NCI-H187 treated with DMSO at 0.1 percent for 48 hours (cell line): ENCODE measurements at places on chromosomes 6 and 20.
A peak's percentile ranks its signal among the peaks of the same experiment; 100 is the strongest.

DNA sequence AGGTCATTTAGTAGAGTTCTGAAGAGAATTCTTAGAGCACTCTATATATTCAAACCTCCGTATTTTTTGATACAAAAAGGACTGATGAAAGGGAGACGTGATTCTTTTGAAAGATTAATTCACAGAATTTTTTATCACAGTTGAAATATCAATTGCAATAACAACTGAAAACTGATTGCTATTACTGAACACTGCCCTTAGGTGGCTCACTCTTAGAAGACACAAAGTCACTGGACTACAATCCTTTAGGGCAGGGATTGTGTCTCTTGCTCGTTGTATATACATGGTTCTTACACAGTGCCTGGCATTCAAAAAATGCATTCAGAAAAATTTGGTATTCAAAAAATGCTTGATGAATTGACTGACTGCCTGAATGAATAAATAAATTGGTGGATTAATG is 17.1 kb upstream of the CALHM6 start:
- DNase-seq: no peak

- DNase-seq: no peak
These were observed 140.8 kb downstream of the SLC16A10 start for GRCh38 chr6:111228094-111228493.

DNA sequence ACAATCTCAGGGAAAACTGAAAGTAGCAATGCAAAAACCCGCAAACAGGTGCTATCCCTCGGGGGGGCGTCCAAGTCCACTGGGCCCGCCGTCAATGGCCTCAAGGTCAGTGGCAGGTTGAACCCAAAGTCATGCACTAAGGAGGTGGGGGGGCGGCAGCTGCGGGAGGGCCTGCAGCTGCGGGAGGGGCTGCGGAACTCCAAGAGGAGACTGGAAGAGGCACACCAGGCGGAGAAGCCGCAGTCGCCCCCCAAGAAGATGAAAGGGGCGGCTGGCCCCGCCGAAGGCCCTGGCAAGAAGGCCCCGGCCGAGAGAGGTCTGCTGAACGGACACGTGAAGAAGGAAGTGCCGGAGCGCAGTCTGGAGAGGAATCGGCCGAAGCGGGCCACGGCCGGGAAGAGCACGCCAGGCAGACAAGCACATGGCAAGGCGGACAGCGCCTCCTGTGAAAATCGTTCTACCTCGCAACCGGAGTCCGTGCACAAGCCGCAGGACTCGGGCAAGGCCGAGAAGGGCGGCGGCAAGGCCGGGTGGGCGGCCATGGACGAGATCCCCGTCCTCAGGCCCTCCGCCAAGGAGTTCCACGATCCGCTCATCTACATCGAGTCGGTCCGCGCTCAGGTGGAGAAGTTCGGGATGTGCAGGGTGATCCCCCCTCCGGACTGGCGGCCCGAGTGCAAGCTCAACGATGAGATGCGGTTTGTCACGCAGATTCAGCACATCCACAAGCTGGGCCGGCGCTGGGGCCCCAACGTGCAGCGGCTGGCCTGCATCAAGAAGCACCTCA is 166.3 kb downstream of the DTNBP1 start:
- no peak for DNase-seq

- no peak for DNase-seq
These were observed 5.1 kb upstream of the MBOAT1 start for GRCh38 chr6:20217324-20217855.

DNA sequence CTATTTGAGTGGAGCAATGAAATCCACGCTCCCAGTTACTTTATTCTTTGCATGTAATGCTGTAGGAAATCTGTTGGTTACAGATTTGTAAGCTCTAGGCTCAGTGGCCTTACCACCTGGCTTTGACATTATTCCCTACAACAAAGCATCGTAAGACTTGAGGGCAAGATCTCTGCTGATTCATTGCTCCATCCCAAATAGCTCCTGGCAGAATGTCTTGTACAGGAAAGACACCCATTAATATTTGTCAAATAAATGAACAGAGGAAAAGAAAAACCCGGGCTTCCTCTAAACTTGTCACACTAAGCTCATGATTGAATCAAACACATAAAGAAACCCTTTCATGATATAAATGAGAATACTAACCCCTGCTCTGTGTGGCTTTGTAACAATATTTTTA is 357.5 kb upstream of the RNF217 start:
- DNase-seq: no peak

DNA sequence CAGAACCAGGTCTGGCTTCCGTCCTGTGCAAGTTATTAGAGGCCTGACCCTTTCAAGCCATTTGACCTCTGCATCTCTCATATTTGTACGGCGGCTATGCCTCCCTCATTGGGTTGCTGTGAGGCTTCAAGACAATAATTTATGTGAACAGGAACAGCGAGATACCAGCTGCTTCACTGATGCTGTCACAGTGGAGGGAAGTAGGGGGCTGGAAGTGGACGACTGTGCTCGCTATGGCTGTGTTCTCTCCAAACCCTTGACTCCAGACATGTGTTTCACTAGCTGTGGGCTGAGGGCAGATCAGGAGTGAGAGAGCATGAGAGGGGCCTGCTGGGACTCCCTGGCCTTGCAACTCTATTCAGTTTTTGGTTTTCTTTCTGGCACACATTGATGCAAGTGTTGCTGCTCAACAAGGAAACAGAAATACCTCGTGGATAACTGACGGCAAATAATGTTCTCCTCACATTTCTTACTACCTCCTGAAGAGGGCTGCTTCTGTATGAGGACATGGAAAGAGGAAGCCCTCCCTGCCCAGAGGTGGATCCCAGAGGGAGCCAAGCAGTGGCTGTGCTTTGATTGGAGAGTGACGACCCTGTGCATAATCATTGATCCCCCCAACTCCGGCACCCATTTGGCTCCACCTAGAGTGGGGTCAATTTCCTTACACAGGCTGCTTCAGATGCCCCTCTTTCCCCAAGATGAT is 34.7 kb upstream of the SCP2D1 start:
- DNase-seq: no peak

GRCh38 chr6:135657207-135657606 is 159.7 kb upstream of the AHI1 start:
- DNase-seq: peak; percentile 76

DNA sequence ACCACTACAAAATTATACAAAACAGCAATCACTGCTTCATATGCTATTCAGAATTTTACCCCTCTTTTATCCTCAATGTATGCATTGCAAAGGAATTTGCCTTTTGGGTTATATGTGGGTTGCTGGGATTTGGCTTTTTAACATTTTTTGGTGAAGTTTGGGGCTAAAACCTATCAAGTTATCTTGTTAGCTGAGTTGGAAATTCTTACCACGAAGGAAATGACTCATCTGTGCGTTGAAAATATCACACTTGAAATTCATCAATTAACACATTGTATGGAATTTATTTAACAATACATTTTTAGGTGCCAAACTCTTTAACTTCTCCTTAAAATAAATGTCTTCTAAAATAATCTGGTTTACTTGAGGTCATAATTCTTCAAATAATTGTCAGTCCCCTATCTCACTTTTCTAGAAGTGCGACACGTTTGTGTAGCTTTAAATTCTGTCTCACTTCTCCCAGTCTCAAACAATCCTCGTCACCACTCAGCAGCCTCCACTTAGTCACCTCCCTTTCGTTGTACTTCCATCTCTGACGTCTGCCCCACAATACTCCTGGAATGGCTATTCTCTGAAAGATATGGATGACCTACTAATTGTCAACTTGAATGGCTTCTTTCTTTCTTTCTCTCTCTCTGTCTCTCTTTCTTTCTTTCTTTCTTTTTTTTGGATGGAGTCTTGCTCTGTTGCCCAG is 88.5 kb downstream of the PHACTR1 start:
- no peak for DNase-seq

DNA sequence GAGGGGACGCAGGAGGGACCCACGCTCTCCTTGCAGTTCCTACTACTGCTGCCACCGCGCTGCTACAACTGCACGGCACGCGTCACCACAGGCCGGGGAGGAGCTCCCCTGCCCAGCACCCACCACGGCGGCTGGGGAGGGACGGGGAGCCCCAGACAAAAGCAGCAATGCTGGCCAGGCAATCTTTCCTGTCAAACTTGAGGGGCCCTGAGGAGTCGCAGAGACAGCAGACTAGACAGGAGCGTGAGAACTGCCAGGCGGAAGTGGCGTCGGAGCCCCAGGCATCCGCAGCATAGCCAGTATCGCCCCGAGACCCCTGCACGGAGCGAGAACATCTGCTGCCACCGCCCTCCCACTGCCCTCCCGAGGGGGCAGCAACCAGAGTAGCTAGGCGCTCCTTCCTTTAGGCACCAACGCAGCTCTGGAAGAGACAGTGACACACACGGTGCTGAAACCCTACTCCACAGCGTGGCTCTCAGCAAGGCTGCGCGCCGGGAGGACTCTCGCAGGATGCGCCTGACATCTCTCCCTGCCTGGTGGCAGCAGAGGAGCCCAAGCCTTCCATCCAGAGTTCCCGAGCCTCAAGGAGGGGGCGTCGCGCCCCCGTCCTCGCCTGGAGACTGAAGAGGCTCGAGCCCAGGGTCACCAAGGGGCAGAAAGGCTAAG is 2.2 kb downstream of the TAF4 start:
- no peak for DNase-seq

- peak; percentile 88 for DNase-seq
These were observed 50.7 kb upstream of the PLCG1 start for GRCh38 chr20:41086402-41087324.

DNA sequence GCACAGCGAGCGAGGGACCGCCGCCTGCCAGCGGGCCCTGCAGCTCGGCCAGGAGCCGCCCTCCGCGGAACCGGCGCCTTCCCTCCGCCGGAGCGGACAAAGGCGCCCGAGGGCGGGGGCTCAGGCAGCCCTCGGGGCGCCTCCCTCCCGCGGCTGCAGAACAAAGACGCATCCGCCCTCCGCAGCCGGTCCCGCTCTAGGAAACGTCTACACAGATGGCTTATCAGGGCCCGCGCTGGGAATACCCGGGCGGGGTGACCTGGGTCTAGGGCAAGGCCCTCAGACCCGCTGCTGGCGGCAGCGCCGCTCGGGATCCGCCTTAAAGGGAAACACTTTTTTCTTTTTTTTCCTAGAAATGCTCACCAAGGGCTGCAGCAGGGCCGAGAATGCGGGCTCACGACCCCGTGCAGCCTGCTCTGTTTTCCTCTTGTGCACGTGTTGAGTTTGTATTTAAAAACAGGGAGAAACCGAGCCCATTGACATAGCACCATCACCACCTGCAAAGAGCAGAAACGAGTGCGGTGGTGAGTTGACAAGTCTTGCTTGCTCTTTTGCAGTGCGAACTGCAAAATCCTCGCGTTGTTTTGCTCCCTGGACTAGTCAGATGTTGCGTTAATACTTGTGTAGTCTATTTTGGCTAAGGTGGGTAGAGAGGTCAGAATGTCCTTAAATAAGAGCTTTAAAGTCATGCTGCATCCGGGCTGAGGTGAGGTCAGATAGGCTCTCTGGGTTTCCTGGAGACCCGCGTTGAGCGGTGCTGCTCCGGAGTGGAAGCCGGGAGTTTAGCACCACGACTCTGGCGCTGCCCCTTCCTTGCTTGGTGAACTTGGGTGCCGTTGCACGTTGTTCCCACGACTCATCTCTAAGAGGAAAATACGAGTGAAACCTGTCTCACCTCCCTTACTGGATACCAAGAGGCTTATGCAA is 1.1 kb upstream of the RPS6KA2 start:
- no peak for DNase-seq

- DNase-seq: peak; percentile 43
These were observed 26.8 kb upstream of the RPP40 start for GRCh38 chr6:5030596-5031136.

- no peak for DNase-seq
These were observed 31.4 kb downstream of the HIVEP2 start for GRCh38 chr6:142913511-142914047.

DNA sequence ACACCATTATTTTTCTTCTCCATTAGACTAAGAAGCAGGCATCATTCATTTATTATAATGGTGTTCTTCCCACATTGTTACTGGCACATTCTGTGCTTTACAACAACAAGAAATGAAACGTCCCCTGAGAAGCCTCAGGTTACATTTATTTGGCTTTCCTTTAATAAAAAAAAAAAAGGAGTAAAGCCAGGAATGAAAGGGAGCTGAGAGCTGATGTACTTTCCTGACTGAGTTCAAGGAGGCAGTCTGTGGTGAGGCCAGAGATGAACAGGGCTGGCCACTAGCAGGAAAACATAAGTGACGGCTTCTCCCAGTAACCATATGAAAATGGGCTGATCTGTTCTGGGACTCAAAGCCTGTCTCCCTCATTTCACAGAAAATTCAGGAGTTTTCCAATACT is 742.1 kb downstream of the MAFB start:
- no peak for DNase-seq

- DNase-seq: no peak
These were observed at the start of gene SNPH for GRCh38 chr20:1266167-1266973. TSS of gene SNPH (plus strand) at chr20:1266294. CDS start at chr20:1296240, 29,946 bp downstream.

GRCh38 chr6:8047541-8048292 is 16.5 kb downstream of the BLOC1S5 start:
- no peak for DNase-seq

- no peak for DNase-seq
These were observed 47.4 kb downstream of the GMDS start for GRCh38 chr6:2197984-2198383.

GRCh38 chr20:23995905-23996666 is 7.5 kb upstream of the GGTLC1 start:
- DNase-seq: no peak

DNA sequence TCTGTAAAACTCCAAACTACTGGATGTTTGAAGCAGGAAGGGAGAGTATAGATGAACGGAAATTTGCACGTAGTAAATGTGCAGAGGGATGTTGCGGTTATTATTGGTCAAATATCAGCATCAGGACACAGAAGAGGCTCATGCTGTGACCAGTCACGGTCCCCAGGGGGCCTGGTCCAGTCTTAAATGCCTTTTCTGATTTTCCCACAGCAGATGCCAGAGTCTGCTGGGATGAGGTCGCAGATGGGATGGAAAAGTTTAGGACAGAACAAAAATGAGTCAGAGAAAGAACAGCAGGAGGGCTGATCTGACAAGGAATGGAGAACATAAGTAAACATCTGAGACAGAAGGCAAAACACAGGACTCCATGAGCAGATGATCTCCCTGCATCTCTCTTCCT is 11.7 kb upstream of the SIRPG start:
- no peak for DNase-seq

DNA sequence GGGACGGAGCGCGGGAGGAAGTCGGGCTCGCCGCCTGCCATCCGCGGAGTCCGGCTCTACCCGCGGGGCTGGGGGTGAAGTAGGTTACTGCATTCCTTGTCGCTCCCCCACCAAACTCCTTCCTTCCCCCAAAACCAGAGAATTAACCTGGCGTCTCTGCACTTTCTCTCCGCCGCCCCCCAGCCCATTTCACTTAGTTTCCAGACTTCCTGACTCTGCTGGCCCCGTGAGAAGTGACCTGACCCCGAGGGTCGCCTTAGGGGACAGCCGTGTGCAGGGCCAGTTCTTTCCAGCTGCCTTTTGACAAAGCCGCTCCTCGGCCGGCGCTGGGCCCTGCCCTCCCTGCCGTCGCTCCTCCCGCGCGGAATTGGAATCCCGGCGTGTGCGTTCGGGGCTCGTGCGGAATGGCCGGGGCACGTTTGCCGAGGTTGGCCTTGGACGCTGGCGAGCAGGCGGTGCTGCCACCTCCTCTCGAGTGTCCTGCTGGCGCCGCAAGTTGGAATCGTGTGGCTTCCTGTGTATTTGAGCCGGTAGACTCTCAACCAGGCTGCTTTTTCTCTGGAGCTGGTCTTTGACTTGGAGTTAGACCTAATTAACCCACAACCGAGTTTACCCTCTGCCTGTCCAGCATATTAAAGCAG is 650 bp downstream of the DCBLD1 start:
- no peak for DNase-seq

GRCh38 chr6:103784117-103784516 is 1075.6 kb downstream of the HACE1 start:
- no peak for DNase-seq

GRCh38 chr6:147869201-147869600 is 360.7 kb downstream of the SAMD5 start:
- DNase-seq: no peak
